ENCODE measurements at places on chromosomes 5 and 9. TPM values are rescaled to one million over a fixed set of nuclear protein-coding genes. Genes with fewer than 3 reads are reported as not detected.
A peak's percentile ranks its signal among the peaks of the same experiment; 100 is the strongest.

DNA sequence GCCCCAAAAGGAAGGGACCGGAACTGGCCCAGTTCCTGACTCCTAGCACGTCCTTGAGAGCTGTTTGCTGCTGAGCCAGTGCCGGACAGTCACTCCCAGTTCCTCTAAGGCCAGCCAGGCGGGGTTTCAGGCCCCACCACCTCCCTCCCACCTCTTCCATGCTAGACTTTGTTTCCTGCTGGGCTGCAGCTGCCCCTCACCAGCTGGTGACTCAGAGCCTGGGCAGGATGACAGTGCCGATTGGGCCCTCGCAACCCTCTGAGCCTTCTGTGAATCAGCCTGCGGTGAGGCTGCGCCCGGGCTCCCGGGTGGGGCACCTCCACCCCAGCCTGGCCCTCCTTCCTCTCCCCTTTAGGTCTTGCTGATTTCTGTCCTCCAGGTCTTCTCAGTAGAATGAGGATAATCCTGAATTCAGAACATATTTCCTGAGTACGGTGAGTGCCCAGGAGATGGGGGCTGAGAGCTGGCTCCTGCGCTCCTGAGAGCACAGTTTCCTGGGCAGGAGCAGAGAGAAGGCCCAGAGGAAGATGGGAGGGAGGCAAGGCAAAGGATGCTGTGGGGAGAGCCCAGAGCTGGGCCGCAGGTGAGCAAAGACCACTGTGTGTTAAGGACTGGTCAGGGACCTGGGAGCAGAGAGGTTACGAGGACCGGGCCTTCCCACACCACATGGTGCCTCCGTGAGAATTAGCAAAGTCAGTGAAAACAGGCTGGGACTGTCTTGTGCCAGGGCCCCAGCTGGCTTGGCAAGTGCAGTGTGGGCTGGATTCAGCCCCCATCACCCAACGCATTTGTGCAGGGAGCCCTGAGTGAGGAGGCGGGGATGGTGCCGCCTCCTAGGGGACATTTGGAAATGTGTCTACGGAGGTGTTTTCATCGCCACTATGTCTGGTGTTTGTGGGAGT, 32.9 kb upstream of the STXBP1 start:
- DNase-seq = peak; percentile 97

- no peak for DNase-seq
Observed at GRCh38 chr9:31715250-31715649, 669.2 kb upstream of the ACO1 start.

DNA sequence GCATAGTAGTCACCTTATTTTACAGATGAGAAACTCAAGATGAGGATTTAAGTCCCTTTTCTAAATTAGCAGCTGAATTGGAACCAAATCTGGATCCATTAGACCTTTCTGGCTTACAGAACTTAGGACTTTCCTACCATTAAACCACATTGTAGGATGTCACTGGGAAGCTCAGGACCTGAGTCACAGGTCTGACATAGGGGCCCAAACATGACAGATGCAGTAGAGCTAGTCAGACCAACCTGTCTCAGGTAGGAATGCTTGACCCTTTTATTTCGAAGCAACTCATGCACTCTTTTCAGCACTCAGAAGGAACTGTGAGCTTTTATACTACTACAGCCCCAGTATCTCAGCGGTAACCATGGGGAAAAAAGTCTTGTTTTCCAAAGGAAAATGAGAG, 2.6 kb downstream of the RAB24 start:
- no peak for DNase-seq

GRCh38 chr9:99222416-99223270, 561 bp downstream of the SEC61B start:
- DNase-seq = no peak

DNA sequence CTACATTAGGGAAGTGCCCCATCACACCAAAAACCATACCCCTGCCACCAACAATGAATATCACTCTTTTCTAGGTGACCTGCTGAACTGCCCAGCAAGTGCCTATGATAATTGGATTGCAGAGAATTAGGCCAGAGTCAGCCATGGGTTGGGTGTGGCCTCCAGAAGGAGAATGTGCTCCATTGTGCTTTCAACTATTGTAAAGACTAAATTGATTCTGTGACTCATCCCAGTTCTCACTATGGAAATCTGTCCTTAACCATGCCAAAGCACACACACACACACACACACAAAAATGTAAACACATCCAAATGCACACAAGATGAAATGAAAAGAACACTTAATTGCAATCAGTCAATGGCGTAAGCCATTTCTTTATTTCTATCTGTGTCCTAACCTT, 25.7 kb downstream of the DRD1 start:
- no peak for DNase-seq

GRCh38 chr5:168269937-168270330, 21.5 kb upstream of the WWC1 start:
- no peak for DNase-seq

- DNase-seq = no peak
Observed at GRCh38 chr5:146706321-146706972, 172.1 kb downstream of the PPP2R2B start.

- DNase-seq = no peak
Observed at GRCh38 chr9:77305622-77306400, 128.5 kb downstream of the VPS13A start.

- DNase-seq = no peak
Observed at GRCh38 chr5:133124891-133125290, 73.1 kb downstream of the HSPA4 start.

- peak; percentile 56 for DNase-seq
Observed at GRCh38 chr9:109507421-109507838, 9.3 kb upstream of the PTPN3 start.

GRCh38 chr5:11415751-11416150, 488.5 kb downstream of the CTNND2 start:
- DNase-seq = no peak

- no peak for DNase-seq
Observed at GRCh38 chr5:134114886-134115805, 665 bp downstream of the TCF7 start.

DNA sequence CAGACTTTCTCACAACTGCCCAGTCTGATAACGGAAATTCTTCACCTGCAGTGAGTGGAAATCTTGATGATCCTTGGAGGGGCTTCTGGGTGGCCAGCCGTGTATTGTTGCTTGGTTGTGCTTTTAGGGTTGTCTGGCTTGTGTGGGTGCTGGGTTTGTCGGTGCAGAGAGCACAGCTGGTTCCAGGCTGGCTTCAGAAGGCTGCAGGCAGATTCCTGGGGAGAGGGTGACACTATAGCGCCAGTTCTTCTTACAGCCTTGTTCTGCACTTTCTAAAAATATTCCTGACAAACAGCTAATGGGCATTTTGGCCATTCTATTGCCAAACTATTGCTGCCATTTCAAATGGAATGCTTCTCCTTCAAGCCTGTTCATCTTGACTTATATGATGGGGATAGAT, 99.3 kb downstream of the PDZD2 start:
- DNase-seq = no peak

- no peak for DNase-seq
Observed at GRCh38 chr9:23278561-23278960, 547.5 kb downstream of the ELAVL2 start.

GRCh38 chr5:99025298-99026045, 96.7 kb upstream of the CHD1 start:
- peak; percentile 41 for DNase-seq

- peak; percentile 91 for DNase-seq
Observed at GRCh38 chr5:138975098-138975847, 100.1 kb upstream of the LRRTM2 start.

DNA sequence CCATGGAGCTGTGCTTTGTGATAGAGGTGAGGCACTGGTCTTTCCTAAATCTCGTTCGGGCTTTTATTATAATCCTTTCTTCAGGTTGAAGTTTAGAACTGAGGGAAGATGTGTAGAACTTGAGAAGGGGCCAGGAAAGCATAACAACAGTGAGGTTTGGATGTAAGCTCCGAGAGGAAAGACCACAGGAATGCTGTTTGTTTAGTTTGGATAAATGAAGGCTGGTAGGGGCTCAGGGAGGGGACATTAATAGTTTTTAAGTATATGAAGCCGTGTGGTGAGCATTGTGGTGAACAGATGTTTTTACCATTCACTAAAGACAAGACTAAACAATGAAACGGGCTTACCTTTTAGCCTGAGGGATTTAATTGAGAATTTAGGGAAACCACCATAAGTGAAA, 130.8 kb downstream of the ARHGAP26 start:
- DNase-seq = no peak

DNA sequence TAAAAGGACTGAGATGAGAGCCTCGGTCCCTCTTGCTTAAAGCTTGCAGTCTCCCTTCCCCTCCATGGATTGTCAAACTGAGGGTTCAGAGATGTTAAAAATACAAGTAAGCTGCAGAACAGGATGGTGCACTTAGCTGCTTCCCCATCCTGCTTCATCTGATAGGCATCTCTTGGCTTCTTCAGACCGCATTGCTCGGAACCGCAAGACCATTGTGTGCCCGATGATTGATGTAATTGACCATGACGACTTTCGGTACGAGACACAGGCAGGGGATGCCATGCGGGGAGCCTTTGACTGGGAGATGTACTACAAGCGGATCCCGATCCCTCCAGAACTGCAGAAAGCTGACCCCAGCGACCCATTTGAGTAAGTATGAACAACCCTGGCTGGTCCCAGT, 65.5 kb upstream of the SAP30L start:
- DNase-seq = no peak

DNA sequence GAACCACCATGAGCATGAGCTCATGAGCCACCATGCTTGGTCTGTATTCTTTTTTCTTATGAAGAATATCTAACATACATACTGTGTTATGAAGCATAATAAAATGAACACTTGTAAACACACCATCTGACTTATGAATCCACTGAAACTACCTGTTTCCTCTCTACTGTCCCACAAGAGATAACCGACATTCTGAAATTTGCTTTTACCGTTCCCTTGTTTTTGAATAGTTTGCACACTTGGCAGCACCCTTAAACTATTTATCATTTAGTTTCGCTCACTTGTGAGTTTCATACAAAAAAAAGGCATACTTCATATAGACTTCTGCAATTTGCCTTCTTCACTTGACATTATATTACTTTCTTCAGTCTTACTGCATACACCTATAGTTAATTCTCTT, 8.9 kb downstream of the LARS1 start:
- no peak for DNase-seq

DNA sequence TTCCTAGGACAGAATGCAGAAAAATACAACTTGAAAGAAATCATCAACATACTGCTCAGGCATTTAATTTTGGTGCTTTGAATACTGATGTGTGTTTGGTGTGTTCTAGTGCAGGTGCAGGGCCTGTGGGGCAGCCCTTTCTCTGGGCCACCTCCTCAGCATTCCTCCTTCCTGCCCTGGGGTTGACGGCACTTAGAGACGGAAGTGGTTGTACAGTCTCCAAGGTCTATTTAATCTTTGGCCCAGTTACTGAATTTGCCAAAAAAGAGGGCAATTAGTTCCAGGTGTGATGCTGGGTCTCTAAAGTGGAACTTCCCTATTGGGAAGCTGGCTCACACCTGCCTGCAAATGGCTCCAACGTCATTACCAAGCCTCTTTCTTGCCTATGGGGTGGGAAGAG, 269.0 kb downstream of the SH3GL2 start:
- DNase-seq = no peak

DNA sequence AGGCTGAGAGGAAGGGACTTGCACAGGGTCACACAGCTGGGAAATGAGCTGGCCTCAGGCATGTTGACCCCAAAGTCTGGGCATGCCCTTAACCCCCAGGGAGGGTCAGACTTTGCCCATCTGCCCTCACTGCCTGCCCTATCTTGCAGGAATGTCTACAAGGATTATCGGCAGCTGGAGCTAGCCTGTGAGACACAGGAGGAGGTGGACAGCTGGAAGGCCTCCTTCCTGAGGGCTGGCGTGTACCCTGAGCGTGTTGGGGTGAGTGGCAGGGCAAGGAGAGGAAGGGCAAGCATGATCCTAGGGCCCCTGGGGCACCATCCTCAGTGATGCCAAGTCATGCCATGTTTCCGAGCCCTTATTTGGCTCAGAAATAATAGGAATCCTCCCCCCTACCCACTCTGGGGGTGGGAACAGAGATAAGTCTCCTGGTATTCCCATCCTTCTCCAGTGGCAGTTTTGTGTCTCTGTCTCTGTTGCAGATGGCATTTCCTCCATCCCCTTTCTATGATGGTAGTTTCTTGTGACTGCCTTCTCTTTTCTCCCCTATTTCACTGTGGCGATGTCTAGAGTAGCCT, 28.5 kb downstream of the GOLGA2 start:
- no peak for DNase-seq

- peak; percentile 17 for DNase-seq
Observed at GRCh38 chr5:472076-472655, 29.2 kb downstream of the EXOC3 start.

- DNase-seq = no peak
Observed at GRCh38 chr5:78624011-78624541, 24.5 kb downstream of the LHFPL2 start.

DNA sequence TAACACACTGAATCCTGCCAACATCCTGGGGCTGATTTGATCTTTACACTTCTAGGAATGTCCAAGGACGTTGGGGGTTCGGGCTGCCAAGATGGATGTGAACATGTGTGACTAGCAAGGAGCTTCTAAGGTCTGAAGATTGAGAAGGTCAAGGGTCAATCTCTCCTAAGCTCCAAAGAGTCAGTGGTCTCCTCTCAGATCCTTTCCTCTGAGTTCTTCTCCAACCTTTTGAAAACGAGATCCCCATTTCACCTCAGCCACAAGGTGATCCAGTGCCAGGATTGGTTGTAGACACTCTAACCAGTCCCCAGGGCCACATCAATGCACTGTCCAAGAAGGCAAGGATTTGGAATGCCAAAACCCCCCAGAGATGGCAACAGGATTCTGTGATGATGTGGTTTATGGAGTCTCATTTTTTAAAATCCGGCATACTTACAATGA, 266.8 kb downstream of the NDUFS4 start:
- DNase-seq = no peak

DNA sequence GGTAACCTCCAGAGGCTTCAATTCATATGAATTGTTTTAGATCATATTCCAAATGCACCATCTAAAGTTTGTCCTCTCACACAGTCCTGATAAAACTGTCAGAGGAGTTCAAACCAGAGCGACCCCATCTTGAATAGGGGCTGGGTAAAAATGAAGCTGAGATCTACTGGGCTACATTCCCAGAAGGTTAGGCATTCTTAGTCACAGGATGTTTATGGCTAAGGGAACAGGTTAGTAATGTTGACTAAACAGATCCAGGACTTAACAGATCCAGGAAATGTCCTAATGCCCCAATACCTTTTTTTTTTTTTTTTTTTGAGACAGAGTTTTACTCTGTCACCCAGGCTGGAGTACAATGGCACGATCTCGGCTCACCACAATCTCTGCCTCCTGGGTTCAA, 192.6 kb upstream of the PRDM9 start:
- DNase-seq = no peak

The RASGEF1C gene
- not detected for total RNA-seq

The PROB1 gene
- total RNA-seq = 6.1 TPM

The SLC36A3 gene
- total RNA-seq = not detected

The BAAT gene
- total RNA-seq = not detected

The LCN1 gene
- not detected for total RNA-seq

The PCDHA8 gene
- total RNA-seq = not detected

The NUTM2F gene
- total RNA-seq = not detected

The LHX6 gene
- total RNA-seq = 27.4 TPM

The CFAP157 gene
- not detected for total RNA-seq

The C7 gene
- total RNA-seq = under 0.01 TPM

The GRM6 gene
- not detected for total RNA-seq

The ZBTB6 gene
- 14.6 TPM for total RNA-seq

The RORB gene
- total RNA-seq = 0.09 TPM

The ANXA6 gene
- total RNA-seq = 211 TPM

Measured in dermis blood vessel endothelial cell (primary cell).